Right cardiac atrium (tissue), 5 donors: ENCODE measurements at places on chromosomes 5 and 9.

- no peak for DNase-seq
Observed at GRCh38 chr5:33611877-33612276, 171.1 kb downstream of the TARS1 start.

GRCh38 chr5:67908126-67908765 is 307.3 kb upstream of the PIK3R1 start:
- peak; percentile 30 for DNase-seq

- no peak for DNase-seq
Observed at GRCh38 chr5:18712936-18713485, 1078.8 kb downstream of the TAF11L14 start.

GRCh38 chr5:96176022-96176421 is 214.4 kb upstream of the ELL2 start:
- DNase-seq: no peak

- no peak for DNase-seq
Observed at GRCh38 chr5:86640998-86641397, 23.3 kb downstream of the COX7C start.

DNA sequence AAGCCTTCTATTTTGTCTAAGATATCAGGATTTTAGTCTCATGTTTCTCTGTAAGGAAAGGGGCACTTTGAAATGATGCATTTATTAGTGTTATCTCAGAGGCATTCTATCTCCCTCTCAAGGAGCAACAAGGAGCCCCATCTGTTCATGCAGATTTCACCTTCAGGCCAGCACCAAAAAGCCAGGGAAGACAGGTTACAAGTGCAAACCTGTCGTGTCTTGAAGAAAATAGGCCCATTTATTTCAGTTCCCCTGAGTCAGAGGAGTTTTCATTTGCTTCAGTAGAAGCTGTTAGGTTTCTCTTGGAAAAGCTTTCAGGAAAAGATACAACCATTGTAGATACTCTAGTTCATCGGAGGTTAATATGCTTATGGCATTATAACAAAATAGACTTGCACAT is 97.2 kb downstream of the SPOCK1 start:
- DNase-seq: no peak

DNA sequence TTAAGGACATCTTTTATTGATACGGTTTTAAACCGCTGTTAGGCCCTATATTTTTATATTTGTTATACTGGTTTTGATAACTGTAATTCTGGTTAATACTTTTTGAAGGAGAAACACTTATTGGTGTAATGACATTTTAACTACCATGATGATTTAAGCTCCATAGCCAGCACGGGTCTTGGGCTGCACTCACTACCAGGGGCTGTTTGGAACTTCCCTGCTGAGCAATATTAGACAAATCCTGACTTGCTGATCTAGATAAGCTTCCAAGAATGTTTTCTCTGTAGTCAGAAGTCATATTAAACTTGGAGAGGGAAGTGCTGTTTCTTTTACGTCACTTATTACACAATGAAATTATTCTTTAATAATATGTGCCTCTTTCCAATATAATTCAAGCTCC is 540.0 kb upstream of the GRAMD2B start:
- DNase-seq: no peak

- peak; percentile 94 for DNase-seq
Observed at GRCh38 chr9:97038611-97039513, at the start of gene CTSV. Gene CTSV, minus strand, starts transcription at chr9:97039142. Its CDS starts 1,099 bp downstream, at chr9:97038043.

GRCh38 chr5:120012431-120012830 is 383.1 kb downstream of the FAM170A start:
- no peak for DNase-seq

GRCh38 chr5:53944981-53945380 is 365.4 kb downstream of the ARL15 start:
- no peak for DNase-seq
